ENCODE measurements at places on chromosomes 5 and 9. TPM values are rescaled to one million over a fixed set of nuclear protein-coding genes. Genes with fewer than 3 reads are reported as not detected.

DNA sequence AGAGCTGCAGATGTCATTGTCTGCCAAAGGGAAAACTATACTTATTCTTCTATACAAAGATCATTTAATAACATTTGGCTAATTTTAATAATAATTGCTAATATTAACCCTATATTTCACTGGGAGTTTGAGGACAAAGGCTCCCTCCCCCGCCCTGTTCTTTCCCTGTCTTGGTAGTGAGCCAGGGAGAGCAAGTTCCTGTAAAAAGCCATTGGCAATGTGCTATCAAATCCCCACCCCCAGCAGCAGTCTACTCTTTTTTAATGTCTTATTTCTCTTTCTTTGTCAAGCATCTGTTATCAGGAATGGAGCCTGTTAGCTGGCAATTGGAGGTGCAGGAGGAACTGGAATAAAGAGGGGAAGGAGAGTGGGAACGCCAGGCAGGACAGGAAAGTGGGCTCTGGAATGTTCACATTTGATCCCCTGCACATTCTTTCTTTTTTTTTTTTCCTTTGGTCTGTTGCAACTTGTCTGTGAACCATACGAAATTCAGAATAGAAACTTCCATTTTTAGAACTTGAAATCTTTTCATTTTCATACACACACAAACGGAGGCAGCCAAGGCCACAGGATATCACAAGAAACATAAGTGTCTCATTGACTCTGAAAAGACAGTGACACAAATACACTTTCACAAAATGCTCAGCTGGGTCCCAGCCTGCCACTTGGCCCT is 664.8 kb upstream of the ZNF608 start:
- no peak for ATAC-seq

The CMYA5 gene
- 0.36 TPM for total RNA-seq

DNA sequence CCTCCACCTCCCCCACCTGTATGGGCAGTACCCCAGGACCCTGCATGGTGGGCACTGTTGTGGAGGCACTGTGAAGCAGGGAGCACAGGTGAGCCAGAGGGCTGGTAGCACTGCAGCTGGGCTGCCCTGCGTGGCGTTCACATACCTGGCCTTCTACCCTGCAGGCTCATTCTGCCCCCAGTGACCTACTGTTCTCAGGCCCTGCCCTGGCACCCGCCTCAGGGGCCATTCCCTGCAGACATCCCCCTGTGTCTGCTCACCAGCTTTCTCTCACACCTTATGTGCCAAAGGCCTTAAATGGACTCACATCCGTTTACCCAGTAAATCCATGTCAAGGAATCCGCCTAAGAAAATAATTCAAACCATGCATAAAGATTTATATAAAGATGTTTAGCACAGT is 196.5 kb downstream of the CRB2 start:
- ATAC-seq = no peak

DNA sequence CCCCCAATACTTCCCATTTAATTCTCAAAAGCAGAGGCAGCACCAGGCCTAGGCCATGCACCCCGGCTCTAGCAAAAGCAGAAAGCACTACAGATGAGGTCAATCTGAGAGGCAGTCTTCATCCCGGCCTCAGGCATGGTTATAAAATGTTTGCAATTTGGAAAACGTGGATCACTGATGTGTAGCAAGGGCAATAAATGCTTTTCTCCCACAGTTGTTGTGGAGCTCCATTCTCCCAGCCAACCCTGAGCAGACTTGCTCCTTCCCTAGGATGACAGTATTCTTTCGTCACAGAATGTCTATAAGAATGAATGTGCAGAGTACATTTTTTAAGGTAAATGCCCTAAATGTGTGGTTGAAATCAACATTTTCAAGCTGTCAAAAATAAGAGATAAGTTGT is 157.3 kb upstream of the DAPK1 start:
- ATAC-seq = no peak

The CCNI2 gene
- not detected for total RNA-seq

DNA sequence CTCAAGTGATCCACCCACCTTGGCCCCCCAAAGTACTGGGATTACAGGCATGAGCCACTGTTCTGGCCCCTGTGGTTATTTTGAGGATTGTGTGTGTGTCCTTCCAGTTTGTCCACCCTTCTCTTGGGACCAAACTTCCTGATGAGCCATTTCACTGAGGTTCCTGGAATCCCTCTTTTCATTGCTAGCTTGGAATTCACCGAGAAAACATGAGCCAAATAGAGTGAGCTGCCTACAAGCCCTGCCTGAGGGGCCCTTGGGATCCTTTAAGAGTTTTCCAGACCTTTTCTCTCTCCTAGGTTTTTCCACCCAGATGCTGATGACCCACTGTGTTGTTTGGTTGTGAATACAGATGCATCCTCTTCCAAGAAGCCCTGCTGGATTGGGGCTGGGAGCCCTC is 13.2 kb upstream of the KIF12 start:
- ATAC-seq = no peak

GRCh38 chr9:16341177-16341576 is 529.3 kb downstream of the BNC2 start:
- ATAC-seq = no peak

The ZFP37 gene
- 1.1 TPM for total RNA-seq

The SPACA9 gene
- total RNA-seq = 11.2 TPM

- no peak for ATAC-seq
These were observed 12.2 kb upstream of the S1PR3 start for GRCh38 chr9:88979021-88979420.

DNA sequence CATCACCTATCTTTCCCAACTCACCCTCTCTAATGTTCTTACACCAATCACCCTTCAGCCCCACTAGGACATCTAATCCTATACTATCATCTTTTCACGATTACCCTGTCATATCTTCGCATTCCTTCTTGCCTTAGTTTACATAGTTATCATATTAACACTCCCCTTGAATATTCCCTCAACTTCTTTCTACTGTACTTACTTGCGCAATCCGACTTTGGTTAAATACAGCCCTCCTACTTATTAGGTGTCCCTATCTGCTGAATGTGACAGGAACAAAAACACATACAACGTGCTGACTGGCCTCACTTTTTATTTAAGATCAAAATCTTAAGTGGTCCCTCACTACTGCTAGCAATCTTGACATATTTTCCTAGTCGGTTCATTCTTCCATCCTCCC is 19.5 kb upstream of the HK3 start:
- no peak for ATAC-seq

DNA sequence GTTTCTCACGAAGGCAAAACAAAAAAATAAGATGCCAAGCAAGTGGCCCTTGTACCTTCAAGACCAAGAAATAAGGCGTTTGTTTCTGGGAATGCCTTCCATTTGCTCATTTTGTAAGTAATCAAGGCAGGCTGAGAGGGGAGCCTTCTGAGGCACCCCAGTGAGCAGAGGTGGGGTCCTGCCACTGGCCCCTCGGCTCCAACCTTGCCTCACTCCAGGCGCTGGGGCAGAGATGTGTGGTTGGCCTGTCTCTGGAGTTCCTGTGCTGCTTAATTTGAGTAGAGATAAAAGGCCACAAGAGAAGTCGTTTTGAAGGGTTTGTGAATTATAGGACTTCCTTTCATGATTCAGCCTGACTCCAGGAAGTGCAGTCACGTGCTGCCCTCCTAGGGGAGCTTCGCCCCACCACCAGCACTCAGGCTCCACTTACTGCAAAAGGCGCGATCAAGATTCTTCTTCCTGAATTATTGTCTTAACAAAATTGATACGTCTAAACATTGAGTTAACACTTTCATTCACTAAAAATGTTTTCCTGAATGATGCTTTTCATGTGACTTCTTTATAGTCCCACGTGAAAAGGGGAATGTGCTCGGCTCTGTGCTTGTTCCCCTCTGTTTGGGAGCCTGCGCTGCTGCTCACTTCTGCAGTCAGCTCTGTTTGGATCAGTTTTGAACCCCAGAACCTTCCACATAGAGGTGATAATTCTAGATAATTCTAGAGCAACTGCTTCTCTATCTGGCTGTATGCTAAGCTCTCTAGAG is 13.7 kb downstream of the SYK start:
- ATAC-seq = peak; percentile 9

The FABP6 gene
- total RNA-seq = 3.1 TPM

DNA sequence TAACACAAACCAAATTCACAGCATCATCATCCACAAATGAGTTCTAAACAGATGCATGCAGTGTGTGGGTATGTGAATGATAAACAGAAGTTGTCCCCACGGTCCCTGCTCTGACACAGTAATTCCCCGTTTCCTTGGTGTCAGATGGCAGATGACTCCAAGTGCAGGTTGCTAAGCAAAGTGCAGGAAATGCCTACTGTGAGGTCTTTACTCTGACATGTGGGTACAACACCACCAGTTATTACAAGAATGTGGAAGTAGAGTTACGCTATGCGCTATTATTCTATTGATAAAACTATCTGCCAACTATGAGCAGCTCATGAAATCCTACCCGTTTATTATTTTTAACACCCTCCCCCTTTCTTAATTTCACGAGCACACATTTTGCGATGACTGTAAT is 448.9 kb downstream of the BNC2 start:
- ATAC-seq = no peak

GRCh38 chr9:88802533-88802932 is 188.7 kb upstream of the S1PR3 start:
- no peak for ATAC-seq

GRCh38 chr9:114677418-114677817 is 4.6 kb downstream of the TEX48 start:
- ATAC-seq = peak; percentile 39

GRCh38 chr9:26369093-26369492 is 523.5 kb downstream of the CAAP1 start:
- ATAC-seq = no peak
